WTC11 (cell line): ENCODE measurements at places on chromosomes 1 and 21. TPM values are rescaled to one million over a fixed set of nuclear protein-coding genes. Genes with fewer than 3 reads are reported as not detected.

GRCh38 chr1:34790985-34791384 is 1.8 kb upstream of the GJA4 start:
- no peaks in the 10 kb centered on the region for H3K36me3 ChIP-seq
- no peak overlapping the region for H3K27ac ChIP-seq
- peaks cover 9% of the 10 kb centered on the region; the same call in 1 of the 2 replicates for H3K4me1 ChIP-seq
- H3K27me3 ChIP-seq = peaks cover 24% of the 10 kb centered on the region

DNA sequence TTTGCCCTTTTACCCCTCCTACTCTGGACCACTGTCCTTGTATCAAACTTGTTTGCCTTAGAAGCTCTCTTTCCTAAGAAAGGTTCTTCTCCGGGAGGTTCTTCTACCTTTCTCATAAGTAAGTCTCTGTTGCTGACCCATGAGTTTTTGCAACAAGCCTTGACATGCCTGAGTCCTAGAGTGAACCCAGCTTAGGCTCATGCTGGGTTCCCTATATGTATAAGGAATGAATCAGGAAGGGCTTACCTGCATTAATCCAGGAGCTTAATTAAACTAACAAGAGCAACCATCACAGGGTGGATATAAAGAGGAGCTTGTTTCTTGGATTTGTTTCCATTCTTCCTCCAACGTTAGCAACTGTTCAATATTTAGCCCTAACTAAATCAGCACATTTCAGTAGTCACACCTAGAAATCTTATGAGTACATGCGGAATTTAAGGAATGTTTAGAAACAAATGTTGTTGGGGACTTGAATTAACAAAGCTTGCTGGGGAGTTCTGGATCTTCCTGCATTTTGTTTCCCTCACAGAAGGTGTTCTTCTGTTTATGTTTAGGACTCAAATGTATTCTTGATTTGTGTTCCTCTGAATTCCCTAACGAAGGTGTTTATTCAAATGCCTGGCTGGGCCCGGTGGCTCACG is 64.3 kb upstream of the RAB3GAP2 start:
- peaks cover 54% of the 10 kb centered on the region for H3K4me1 ChIP-seq
- H3K4me3 ChIP-seq = no peak overlapping the region
- H3K27ac ChIP-seq = peak overlapping the region; percentile 99
- no peaks in the 10 kb centered on the region for H3K36me3 ChIP-seq

- H3K36me3 ChIP-seq = peaks cover 21% of the 10 kb centered on the region
- DNase-seq = no peak
- no peak overlapping the region for H3K4me3 ChIP-seq
- H3K4me1 ChIP-seq = no peaks in the 10 kb centered on the region
- H3K27ac ChIP-seq = no peak overlapping the region
Observed at GRCh38 chr1:215543191-215543606, 23.9 kb upstream of the KCTD3 start.

DNA sequence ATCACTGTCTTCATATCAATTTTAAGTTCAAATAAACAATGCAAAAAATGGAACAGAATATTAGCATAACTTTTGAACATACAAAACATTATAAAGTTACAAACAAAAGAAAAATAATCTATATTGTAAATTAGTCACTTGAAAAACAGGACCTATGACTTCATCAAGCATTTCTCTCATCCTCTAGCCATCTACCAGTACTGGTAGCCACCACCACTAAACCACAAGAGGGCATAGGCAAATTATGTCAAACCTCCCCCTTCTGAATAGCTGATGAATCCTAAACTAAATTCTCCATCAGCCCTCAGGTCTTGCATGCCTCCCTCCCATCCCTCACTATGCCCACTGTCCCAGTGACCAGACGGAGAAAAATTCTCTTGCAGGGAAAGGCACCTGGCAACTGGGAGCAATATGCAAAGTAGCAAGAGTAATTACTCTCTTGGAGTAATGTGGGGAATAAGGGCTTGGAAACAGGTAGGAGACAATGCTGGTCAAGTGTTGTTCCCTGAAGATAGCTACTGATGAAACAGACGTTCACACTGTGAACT is 37.1 kb downstream of the SSX2IP start:
- no peaks in the 10 kb centered on the region for H3K27me3 ChIP-seq
- H3K4me3 ChIP-seq = no peak overlapping the region
- peaks cover 37% of the 10 kb centered on the region for H3K36me3 ChIP-seq

DNA sequence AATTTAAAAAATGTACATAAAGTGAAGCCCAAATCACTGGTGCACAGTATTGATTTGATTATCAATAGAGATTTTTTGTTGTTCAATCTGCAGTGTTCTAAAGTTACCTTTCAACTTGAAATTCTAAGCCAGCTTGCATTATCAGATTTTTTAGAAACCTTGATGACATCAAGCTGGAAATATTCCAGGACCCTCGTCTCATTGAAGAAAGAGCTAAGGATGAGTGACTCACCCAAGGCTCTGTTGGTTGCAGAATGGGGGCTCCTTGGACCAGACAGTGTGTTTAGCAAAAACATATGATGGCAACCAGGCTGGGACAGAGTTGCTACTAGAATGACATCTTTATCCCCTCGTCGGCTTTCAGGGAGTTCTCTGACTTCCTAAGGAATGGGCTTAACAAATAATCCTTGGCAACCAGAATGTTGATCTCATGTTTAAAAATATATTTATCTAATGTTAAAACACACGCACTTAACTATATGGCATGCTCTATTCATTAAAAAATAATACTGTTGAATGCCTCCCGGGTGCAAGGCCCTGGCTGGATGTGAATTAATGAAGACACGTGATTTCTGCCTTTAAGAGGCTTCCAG is 79.7 kb downstream of the RUNX3 start:
- no peak for DNase-seq
- no peak overlapping the region for H3K4me3 ChIP-seq
- peaks cover 13% of the 10 kb centered on the region for H3K27me3 ChIP-seq
- H3K27ac ChIP-seq = no peak overlapping the region
- H3K36me3 ChIP-seq = no peaks in the 10 kb centered on the region
- 0 out of 2 replicates have a peak, but pooled peaks cover 3% of the 10 kb centered on the region for H3K4me1 ChIP-seq

DNA sequence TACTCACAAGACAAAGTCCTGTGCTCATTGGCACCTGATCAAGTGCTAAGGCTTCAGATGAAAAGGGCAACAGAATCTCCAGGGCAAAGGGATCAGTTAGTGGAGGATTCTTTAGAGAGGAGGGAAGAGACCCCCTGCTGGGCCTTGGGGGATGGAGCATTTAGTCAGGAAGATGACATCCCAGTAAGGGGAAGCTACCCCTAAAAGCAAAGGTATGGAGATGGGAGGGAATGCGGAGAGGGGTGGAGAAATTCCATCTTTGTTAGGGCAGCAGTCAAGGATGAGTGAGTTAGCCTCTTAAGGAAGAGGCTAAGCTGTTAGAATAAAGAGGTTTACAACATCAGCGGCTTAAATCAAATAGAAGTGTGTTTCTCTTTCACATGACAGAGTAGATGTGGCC is 67.4 kb downstream of the ST6GALNAC3 start:
- DNase-seq = peak; percentile 36
- H3K36me3 ChIP-seq = no peaks in the 10 kb centered on the region
- H3K4me1 ChIP-seq = peaks cover 25% of the 10 kb centered on the region
- no peak overlapping the region for H3K27ac ChIP-seq
- no peak overlapping the region for H3K4me3 ChIP-seq

DNA sequence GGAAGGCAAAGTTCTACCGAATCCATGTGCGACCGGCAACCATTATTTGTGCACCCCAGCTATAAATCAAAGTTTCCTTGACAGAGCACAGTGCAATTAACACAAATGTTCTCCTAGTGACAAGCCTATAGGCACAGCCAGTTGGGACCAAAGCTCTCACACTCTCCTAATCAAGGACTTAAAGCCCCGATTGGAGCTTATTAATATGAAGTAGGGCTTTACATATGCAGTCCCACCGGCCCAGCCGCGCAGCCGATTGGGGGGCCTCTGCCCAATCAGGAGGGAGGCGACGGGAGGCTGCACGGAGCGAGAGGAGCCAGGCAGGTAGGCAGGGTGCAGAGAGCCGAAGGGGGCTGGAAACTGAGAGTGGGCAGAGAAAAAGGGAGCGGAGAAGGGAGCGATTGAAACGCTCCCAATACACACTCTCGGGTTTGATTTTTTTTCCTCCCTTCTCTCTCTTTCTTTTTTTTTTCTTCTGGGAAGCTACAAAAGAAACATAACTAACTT is at the start of gene ESRRG:
Gene ESRRG, minus strand, starts transcription at position 156 of the 507 bp plus-strand sequence. Its CDS starts 130 bp downstream, at position 26.
- H3K27ac ChIP-seq = peak within 1 kb of the TSS; percentile 76; the same call in 1 of the 2 replicates
- no peaks in the 10 kb centered on the region for H3K36me3 ChIP-seq
- H3K4me3 ChIP-seq = peak within 1 kb of the TSS; percentile 86
- peaks cover 3% of the 10 kb centered on the region; the same call in 1 of the 2 replicates for H3K27me3 ChIP-seq
- DNase-seq = peak; percentile 79
- peaks cover 8% of the 10 kb centered on the region for H3K4me1 ChIP-seq

DNA sequence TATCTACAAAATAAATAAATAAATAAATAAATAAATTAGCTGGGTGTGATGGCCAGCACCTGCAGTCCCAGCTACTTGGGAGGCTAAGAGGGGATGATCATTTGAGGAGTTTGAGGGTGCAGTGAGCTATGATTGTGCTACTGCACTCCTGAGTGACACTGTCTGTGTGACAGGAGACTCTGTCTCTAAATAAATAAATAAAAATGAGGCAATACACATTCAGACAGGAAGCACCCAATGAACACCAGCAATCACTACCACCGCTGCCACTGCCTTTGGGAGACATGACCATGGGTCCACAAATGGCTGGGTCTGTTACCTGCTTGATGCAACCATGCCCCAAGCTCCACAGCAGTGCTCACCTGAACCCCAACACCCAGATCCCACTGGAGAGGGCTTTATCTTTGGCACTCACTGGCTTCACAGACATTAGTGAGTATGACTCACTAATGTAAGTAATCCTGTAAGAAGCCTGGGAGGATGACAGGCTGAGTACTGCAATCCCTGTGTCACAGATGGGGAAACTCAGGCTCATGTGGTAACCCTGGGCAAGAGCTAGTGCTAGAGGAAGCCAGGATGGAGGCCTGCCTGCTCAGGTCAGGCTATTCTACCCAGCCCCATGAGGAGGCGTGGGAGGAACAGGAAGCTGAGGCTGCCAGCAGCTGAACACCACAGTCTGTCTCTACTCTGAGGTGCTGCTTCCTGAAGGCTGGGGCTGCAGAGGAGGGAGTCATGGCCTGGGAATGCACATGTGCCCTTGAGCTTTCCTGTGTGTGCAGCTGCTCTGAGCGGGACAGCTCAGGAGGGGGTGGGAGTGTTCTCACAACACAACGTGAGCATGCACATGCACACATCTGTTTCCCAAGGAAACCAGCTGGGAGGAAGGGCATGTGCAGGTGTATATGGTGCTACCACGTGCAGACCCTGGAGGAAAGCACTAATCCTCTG is 43.0 kb downstream of the SLC9A1 start:
- H3K4me1 ChIP-seq = peaks cover 7% of the 10 kb centered on the region
- H3K27me3 ChIP-seq = no peaks in the 10 kb centered on the region
- peak overlapping the region; percentile 74 for H3K27ac ChIP-seq
- DNase-seq = no peak

DNA sequence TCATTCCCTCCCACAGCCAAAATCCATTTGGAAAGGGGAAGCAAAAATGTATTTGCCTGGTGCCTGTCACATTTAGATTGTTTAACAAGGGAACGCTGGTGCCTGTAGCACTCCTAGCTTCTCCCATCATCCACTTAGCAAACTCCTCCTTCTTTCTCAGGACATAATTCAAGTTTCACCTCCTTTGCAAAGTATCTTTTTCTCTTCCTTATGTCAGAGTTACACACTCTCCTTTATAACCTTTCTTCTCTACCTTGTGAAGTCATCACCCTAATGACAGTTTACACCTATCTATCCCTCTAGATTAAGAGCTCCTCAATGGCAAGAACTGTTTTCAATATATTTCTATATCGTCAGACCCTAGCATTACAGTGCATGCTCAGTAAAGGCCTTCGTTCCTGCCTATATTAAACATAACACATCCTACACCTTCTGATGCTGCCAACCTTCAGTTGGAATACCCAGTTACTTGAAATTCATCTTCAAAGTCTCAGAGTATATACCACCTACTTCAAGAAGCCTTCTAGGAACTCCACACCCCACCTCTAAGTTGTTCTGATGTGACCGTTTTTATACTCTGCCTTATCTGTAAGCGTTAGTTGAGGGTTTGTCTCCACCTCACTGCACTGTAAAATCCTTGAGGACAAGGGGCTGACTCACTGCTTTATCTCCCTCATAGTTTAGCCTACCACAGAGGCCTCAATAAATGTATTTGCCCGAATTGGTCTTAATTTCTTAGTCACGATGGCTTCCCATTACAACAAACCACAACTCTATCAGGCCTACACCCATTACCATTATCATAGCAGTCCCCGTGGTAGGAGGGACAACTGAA is 1.0 kb upstream of the EPS15 start:
- no peaks in the 10 kb centered on the region for H3K27me3 ChIP-seq
- H3K36me3 ChIP-seq = no peaks in the 10 kb centered on the region
- H3K4me3 ChIP-seq = peak overlapping the region; percentile 8; the same call in 1 of the 2 replicates
- no peak overlapping the region for H3K27ac ChIP-seq
- H3K4me1 ChIP-seq = peaks cover 22% of the 10 kb centered on the region

DNA sequence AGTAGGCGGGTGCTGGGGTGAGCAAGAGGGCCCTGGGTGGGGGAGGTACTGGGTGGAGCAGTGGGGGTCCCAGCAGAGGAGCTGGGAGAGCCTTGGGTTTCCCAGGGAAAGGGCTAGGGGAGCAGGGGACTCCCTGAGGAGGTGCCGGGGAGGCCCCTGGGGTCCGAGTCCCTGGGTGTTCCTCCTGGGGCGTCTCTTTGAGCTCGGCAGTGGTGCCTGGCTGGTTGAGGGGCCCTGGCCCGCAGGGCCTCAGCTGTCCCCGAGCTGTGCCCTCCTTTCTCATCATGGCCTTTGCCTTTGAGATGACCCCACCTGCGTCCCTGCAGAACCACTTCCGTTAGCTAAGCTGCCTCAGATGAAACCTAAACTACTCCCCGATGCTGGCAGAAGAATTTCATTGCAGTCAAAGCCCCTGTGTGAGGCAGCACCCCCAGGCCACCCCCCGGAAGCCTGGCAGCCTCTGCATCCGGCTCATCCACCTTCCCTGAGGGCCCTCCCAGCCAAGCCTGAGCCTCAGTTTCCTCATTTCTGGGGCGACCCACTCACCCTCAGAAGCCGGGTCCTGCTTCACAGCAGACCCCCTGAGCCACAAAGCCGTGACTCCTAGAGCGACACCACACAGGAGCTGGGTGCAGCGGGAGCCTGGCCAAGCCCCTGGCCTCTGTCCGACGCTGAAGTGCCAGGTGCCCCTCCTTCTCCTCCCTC is 43.5 kb upstream of the TRAPPC10 start:
- H3K36me3 ChIP-seq = no peaks in the 10 kb centered on the region
- no peak for DNase-seq
- no peaks in the 10 kb centered on the region for H3K27me3 ChIP-seq
- no peak overlapping the region for H3K27ac ChIP-seq
- no peaks in the 10 kb centered on the region for H3K4me1 ChIP-seq

GRCh38 chr1:156154317-156154749 is 948 bp downstream of the SEMA4A start:
- no peaks in the 10 kb centered on the region for H3K27me3 ChIP-seq
- no peaks in the 10 kb centered on the region for H3K36me3 ChIP-seq

Gene TIE1
- 2.5 to 3.7 TPM (median 2.6 TPM) in 3 replicates for total RNA-seq

Gene OXCT2
- 1.7 to 2.4 TPM (median 2.3 TPM) in 3 replicates for total RNA-seq

Gene ACOT11
- 3.8 to 4.4 TPM (median 4.2 TPM) in 3 replicates for total RNA-seq

Gene SYCP1
- 0.34 TPM in 1 of 3 replicates, not detected in the others for total RNA-seq

Gene OR10T2
- not detected in 3 replicates for total RNA-seq

Gene ILDR2
- 0.89 to 1.8 TPM (median 1.6 TPM) in 3 replicates for total RNA-seq
